ENCODE measurements at places on chromosomes 6 and 20.

GRCh38 chr6:11613858-11614257, 76.3 kb downstream of the TMEM170B start:
- DNase-seq, result no peak

- no peak for DNase-seq
These were observed 63.5 kb upstream of the FAM8A1 start for GRCh38 chr6:17536586-17536985.

DNA sequence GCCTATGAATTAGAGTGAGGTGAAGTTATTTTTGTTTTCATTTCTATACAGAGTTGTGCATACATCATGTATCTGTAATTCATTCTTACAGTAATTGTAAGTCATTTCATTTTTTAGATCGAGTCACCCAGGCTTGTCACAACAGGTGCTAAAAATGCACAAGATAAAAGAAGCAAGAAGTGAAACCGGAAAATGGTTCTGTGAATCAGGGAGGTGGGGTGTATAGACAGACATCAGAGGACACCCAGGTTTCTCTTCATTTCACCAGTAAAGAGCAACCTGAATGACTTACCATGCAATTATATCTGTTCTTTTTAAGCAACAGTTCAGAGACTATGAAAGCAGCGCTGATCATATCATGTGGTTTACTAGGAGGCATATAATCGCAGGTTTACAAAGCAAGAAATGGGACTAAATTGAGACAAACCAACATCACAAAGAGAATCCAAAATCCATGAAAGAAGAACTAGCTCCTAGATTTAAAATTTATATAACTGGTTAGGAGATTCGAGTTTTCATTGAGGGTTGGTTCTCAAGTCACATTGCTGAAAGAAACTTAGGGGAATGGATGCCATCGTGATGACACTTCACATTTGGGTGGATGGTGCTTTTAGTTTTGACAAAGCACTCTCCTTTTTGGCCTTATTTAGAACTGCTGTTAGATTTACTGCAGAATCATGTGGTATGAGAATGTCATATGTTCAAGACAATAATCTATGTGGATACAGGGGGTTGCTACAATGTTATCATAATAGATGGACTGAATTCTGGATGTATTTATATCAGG, 27.9 kb upstream of the TBC1D7 start:
- DNase-seq, result peak; percentile 30

- no peak for DNase-seq
These were observed 33.9 kb upstream of the BCLAF1 start for GRCh38 chr6:136323431-136324112.

GRCh38 chr6:11013721-11014070, 30.4 kb downstream of the ELOVL2 start:
- no peak for DNase-seq

- DNase-seq, result no peak
These were observed 240.4 kb upstream of the MARCKS start for GRCh38 chr6:113616701-113617274.

Data from KG1 (cell line).